ENCODE measurements at places on chromosomes 1 and 21. TPM values are rescaled to one million over a fixed set of nuclear protein-coding genes. Genes with fewer than 3 reads are reported as not detected.
A peak's percentile ranks its signal among the peaks of the same experiment; 100 is the strongest.

Gene HTR6
- total RNA-seq: 0.18 TPM

DNA sequence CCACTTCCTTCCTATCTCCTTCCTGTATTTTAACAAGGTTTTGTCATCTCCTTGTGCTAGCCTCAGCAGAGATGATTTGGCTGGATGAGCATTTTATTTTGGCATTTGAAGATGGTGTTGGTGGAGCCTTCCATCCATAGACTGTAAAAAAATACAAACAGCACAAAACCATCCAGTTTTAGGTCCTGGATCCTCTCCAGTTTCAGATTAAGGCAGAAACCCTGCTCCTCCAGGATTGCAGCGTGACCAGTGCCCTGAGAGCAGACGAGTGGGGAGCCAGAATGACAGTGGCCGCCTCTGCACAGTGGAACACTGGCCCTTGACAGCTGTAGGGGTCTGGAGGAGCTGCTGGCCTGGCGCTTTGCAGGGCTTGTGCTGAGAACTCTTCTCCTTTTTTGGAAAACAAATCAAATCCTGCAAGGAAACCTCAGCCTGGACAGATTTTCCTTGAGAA lies 72.2 kb upstream of the GADD45A start:
- no peaks in the 10 kb centered on the region for H3K27me3 ChIP-seq
- peak; percentile 60 for DNase-seq
- H3K4me3 ChIP-seq: no peak overlapping the region
- H3K27ac ChIP-seq: peak overlapping the region; percentile 12
- no peaks in the 10 kb centered on the region for H3K36me3 ChIP-seq
- H3K4me1 ChIP-seq: peaks cover 2% of the 10 kb centered on the region

GRCh38 chr1:30569384-30569783 lies 154.0 kb downstream of the MATN1 start:
- H3K36me3 ChIP-seq: no peaks in the 10 kb centered on the region
- no peak overlapping the region for H3K27ac ChIP-seq
- DNase-seq: no peak
- H3K4me3 ChIP-seq: no peak overlapping the region
- H3K4me1 ChIP-seq: no peaks in the 10 kb centered on the region

DNA sequence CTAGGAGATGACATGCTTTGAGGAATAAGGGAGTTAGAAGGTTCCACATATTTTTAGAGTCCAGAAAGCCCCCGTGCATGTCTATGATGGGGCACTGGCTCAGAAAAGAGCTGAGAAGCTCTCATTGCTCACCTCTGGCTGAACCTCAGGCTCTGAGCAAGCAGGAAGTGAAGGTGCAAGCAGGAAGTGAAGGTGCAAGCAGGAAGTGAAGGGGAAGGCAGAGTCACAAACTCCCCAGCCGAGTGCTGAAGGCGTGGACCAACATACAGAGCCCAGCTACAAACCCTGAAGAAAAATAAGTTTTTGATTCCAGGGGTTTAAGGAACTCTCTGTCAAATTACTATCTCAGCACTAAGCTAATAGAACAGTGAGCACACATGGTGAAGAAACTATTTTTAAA lies 7.0 kb downstream of the KRTAP10-8 start:
- no peaks in the 10 kb centered on the region for H3K36me3 ChIP-seq
- no peak for DNase-seq
- no peaks in the 10 kb centered on the region for H3K27me3 ChIP-seq
- no peak overlapping the region for H3K27ac ChIP-seq
- H3K4me3 ChIP-seq: no peak overlapping the region

Gene C1orf226
- total RNA-seq: 5.5 TPM

Gene TMEM54
- total RNA-seq: 23.8 TPM

Gene TMEM200B
- 18.2 TPM for total RNA-seq

DNA sequence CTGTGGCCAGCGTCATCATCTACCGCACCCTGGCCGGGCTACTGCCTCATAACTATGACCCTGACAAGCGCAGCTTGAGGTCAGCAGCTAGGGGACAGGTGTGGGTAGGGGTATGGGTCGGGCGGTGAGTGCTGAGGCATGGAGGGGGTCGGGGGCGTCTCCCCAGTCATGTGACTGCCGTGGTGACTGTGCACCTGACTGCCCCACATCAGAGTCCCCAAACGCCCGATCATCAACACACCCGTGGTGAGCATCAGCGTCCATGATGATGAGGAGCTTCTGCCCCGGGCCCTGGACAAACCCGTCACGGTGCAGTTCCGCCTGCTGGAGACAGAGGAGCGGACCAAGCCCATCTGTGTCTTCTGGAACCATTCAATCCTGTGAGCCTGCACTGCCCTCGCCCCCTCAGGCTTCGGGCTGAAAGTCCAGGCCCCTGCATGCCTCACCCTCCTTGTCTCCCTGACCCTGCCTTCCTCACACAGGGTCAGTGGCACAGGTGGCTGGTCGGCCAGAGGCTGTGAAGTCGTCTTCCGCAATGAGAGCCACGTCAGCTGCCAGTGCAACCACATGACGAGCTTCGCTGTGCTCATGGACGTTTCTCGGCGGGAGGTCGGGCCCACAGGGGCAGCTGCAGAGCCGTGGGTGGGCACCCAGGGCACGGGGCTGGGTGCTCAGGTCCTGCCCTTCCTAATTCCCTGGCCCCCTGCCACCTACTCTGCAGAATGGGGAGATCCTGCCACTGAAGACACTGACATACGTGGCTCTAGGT lies 13.5 kb downstream of the PSRC1 start:
- H3K4me1 ChIP-seq: no peaks in the 10 kb centered on the region
- no peak overlapping the region for H3K4me3 ChIP-seq
- DNase-seq: peak; percentile 73
- H3K27ac ChIP-seq: no peak overlapping the region

DNA sequence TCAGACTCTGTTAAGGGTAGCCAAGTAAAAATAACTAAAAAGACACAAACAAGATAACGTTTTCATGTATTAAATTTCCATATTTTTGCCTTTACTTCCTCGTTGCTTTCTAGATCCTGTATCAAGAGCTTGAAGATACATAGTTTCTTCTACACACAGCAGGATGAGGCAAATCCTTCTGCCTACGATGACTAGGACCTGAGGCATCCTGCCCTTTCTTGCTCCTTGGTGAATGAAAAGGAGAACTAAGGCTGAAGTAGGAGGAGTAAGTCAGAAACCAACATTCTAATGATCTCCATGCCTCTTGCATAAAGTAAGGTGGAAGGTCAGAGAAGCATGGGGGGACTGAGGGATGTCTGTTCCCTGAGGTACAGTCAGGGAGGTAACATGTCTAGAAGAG lies 102.6 kb downstream of the GPATCH2 start:
- H3K4me1 ChIP-seq: no peaks in the 10 kb centered on the region
- no peak overlapping the region for H3K27ac ChIP-seq
- no peaks in the 10 kb centered on the region for H3K27me3 ChIP-seq
- H3K36me3 ChIP-seq: no peaks in the 10 kb centered on the region
- no peak for DNase-seq
- H3K4me3 ChIP-seq: no peak overlapping the region

Gene AGBL4
- total RNA-seq: not detected

GRCh38 chr1:223074445-223075300 lies 68.4 kb downstream of the TLR5 start:
- H3K4me1 ChIP-seq: no peaks in the 10 kb centered on the region
- peak overlapping the region; percentile 82 for H3K27ac ChIP-seq
- no peak overlapping the region for H3K4me3 ChIP-seq
- no peaks in the 10 kb centered on the region for H3K27me3 ChIP-seq
- no peak for DNase-seq

DNA sequence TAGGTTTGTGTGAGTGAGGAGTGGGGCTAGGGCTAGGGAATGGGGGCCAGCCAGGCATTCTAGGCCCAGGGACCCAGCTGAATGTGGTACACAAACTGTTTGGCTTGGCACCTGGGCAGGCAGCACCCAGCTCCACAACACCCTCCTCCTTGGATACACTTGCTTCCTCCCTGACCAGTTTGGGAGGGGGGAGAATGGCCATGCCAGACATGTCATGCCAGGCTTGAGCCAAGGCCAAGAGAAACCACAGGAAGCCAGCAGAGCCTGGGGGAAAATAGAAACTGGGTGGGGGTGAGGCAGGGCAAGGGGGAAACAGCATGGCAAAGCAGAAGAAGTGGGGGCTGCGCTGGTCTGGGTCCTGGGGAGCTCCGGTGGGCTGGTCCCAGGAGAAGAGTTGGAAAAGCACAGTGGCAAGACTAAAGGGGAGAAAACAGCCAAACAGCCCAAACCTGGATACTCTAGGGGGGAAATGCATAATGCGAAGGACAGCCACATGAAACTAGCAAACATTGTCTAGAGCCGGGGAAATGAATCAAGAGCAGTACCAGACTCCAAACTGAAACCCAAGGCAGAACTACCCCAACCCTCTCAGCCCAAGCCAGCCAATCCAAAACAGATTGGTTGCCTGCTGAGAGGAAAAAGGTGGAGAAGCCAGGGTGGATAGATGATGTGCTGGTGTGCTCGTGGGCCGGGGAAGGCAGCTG lies 47.9 kb downstream of the LGR6 start:
- H3K27me3 ChIP-seq: no peaks in the 10 kb centered on the region
- H3K27ac ChIP-seq: peak overlapping the region; percentile 34
- DNase-seq: peak; percentile 82
- no peaks in the 10 kb centered on the region for H3K4me1 ChIP-seq
- H3K4me3 ChIP-seq: no peak overlapping the region

- H3K4me3 ChIP-seq: no peak overlapping the region
- H3K4me1 ChIP-seq: no peaks in the 10 kb centered on the region
- no peak overlapping the region for H3K27ac ChIP-seq
- H3K36me3 ChIP-seq: no peaks in the 10 kb centered on the region
- DNase-seq: no peak
- H3K27me3 ChIP-seq: no peaks in the 10 kb centered on the region
Observed at GRCh38 chr1:181726320-181727012, 243.1 kb downstream of the CACNA1E start.

DNA sequence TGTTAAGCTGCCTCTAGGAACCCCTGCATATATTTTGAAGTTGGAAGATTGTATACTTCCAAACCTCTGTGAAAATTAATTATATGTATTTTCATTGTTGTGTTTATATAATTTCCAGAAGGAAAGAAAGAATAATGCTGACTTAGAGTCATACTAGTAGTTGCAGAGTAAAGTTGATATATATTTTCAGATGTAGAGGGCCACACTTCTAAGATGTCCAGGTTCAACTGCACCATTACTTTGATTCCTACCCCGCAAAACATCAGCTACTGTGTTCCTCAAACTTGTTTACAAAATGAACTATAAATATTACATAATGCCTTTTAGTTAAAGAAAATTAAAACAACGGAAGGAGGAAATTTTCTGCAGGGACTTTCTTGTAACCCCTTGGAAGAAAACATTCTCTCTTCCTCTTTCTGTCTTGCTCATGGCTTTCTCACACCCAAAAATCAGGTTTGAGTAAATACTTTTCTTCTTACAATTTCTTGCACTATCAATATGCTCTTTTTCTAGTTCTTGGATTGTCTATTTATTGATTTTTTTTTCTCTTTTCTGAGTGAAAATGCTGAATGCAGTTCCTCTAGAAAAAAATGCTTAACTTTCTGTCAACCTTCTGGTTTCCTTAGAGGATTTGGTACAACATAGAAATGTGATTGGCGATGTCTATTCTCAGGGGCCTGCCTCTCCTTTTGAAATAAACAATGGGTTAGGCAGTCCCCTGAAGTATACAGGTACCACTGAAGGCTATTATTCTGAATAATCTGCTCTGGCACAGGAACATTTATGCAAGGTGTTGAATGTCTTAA lies 867.8 kb downstream of the TTLL7 start:
- H3K4me1 ChIP-seq: no peaks in the 10 kb centered on the region
- no peaks in the 10 kb centered on the region for H3K36me3 ChIP-seq
- no peak overlapping the region for H3K27ac ChIP-seq
- no peak overlapping the region for H3K4me3 ChIP-seq
- no peak for DNase-seq

Gene NPL
- total RNA-seq: 16.1 TPM

- H3K4me3 ChIP-seq: no peak overlapping the region
- DNase-seq: no peak
- H3K4me1 ChIP-seq: no peaks in the 10 kb centered on the region
- no peaks in the 10 kb centered on the region for H3K27me3 ChIP-seq
- no peaks in the 10 kb centered on the region for H3K36me3 ChIP-seq
Observed at GRCh38 chr1:213934649-213935048, 53.1 kb upstream of the PROX1 start.

Gene SRM
- total RNA-seq: 48.9 TPM

Gene KAZN
- total RNA-seq: 19.3 TPM

DNA sequence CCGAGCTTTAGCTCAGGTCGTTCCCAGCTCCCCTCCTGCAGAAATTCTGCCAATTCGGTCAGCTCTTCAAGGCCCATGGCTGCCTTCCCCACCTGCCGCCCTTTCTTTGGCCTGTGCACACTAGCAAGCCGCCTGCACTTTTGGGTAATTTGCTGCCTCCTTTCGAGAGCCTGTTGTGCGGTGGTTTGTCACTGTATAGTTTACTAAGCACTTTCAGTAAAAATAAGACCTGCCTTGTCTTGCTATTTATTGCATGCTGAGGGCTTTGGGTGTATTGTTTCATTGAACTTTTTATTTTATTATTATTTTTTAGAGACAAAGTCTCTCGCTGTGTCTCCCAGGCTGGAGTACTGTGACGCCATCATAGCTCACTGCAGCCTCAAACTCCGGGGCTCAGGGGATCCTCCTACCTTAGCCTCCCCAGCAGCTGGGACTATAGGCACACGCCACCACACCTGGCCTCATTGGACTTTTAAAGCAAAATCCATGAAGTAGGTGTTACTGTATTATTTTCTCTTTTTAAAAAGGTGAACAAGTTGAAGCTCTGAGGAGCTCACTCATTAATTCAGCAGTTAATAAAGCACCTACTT lies 1.1 kb upstream of the FABP3 start:
- peaks cover 9% of the 10 kb centered on the region for H3K4me1 ChIP-seq
- no peak for DNase-seq
- H3K27ac ChIP-seq: peak overlapping the region; percentile 73
- H3K36me3 ChIP-seq: no peaks in the 10 kb centered on the region
- no peaks in the 10 kb centered on the region for H3K27me3 ChIP-seq

DNA sequence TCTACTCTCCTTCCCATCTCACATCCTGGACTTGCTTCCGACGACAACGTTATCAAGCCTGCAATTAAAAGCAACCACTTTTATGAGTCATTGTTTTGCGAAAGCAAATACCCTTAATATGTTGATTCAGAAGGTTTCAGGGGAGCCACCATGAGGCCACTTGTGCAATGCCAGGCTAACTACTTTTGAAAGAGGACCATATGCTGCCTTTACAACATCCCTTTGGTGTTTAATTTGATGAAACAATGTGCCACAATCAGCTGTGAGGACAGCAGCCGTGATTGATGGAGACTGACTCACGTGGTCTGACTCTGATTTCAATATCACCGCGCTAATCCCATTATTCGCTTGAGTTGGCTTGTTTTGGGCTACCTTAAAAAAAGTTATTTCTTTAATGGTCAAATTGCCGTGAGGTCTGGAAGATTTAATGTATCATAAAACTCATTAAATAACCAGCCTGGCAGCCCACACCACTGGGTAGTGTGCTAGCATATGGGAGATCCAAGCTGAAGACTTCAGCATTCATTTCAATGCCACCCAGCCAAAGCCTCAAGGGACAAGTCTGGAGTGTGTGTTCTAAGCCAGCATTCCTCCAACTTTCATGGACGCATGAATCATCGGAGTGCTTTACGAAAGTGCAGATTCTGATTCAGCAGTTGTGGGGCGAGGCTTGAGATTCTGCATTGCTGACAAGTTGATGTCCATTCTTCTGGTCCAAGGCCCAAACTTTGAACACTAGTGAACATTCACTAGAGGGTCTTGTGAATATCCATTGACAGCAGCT lies 73.3 kb upstream of the PAXBP1 start:
- H3K36me3 ChIP-seq: no peaks in the 10 kb centered on the region
- no peak overlapping the region for H3K27ac ChIP-seq
- no peaks in the 10 kb centered on the region for H3K4me1 ChIP-seq
- no peaks in the 10 kb centered on the region for H3K27me3 ChIP-seq
- no peak for DNase-seq
- no peak overlapping the region for H3K4me3 ChIP-seq

GRCh38 chr1:207288315-207288714 lies 33.2 kb upstream of the CD55 start:
- no peaks in the 10 kb centered on the region for H3K4me1 ChIP-seq
- H3K36me3 ChIP-seq: no peaks in the 10 kb centered on the region
- no peak overlapping the region for H3K27ac ChIP-seq
- no peak for DNase-seq
- H3K27me3 ChIP-seq: no peaks in the 10 kb centered on the region
